Upper lobe of right lung (tissue), 1 donor: ENCODE measurements at places on chromosomes 3 and 15.

- no peak for DNase-seq
- H3K27me3 ChIP-seq = no peaks in the 10 kb centered on the region
- no peaks in the 10 kb centered on the region for H3K36me3 ChIP-seq
- H3K27ac ChIP-seq = no peak overlapping the region
- H3K4me1 ChIP-seq = no peaks in the 10 kb centered on the region
These were observed 148.7 kb upstream of the POU1F1 start for GRCh38 chr3:87425056-87425455.

DNA sequence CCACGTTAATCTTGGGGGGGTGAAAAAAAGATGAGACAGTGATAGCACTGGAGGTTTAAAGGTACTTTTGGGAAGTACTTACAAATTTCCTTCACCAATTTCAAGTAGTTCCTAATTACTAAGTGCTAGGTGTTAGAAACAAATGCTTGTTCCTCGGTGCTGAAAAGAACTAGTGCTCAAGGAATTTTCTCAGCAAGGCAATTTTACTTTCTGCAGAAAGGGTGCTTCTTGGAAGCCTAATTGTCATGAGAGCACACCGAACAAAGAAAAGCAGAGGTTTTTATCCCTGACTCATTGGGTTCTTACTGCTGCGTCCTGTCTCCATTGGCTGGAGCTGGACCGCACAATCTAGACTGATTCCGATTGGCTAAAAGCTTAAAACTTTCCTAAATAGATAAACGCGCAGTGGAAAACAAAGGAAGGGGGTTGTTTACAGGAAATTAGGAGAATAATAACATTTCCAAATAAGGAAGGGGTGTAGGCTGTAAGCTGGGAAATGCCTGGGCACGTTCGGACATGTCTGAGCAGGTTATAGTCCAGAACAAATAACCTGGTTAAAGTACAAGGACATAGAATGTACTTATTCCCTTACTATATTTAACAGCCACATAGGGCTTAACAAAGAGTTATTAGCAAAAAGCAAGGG lies 49.6 kb downstream of the CHD2 start:
- no peak overlapping the region for H3K4me3 ChIP-seq
- no peaks in the 10 kb centered on the region for H3K27me3 ChIP-seq
- DNase-seq = no peak
- peaks cover 100% of the 10 kb centered on the region for H3K36me3 ChIP-seq
- no peak overlapping the region for H3K27ac ChIP-seq

- H3K4me3 ChIP-seq = no peak overlapping the region
- H3K36me3 ChIP-seq = no peaks in the 10 kb centered on the region
- no peaks in the 10 kb centered on the region for H3K27me3 ChIP-seq
- no peak for DNase-seq
- no peak overlapping the region for H3K27ac ChIP-seq
These were observed 105.2 kb downstream of the XXYLT1 start for GRCh38 chr3:195165790-195166189.

DNA sequence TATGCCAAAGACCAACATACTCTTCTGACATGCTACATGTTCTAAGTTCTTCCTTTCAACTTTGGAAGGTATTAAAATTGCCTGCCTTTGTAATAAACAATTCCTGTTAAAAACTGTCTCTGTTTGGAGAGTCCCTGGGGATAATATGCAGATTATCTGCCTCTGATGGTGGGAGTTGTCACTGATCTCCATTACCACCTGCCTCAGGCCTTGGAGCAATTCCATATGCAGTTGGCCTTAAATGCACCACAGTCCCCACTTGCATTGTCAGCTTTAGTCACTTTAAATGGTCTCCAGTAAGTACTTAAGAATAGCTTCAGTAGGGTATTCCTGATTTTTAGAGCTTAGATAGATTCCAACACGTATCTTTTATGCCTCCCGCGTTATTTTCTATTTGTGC lies 121.1 kb upstream of the GOLIM4 start:
- no peak overlapping the region for H3K4me3 ChIP-seq
- H3K4me1 ChIP-seq = no peaks in the 10 kb centered on the region
- H3K27ac ChIP-seq = no peak overlapping the region

DNA sequence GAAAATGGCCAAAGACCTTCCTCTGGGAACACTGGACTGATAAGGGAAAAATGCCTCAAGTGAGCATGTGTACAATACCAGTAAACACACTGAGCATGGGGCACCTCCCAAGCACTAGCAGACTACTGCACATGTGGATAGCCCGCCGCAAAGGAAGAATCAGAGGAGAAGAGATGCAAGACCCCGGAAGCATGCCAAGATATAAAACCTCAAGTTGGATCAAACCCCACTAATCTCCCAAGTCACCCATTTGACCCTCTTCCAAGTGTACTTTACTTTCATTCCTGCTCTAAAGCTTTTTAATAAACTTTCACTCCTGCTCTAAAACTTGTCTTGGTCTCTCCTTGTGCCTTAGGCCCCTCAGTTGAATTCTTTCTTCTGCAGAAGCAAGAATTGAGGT lies 121.1 kb upstream of the PLAAT1 start:
- no peaks in the 10 kb centered on the region for H3K36me3 ChIP-seq
- no peaks in the 10 kb centered on the region for H3K27me3 ChIP-seq
- H3K27ac ChIP-seq = no peak overlapping the region
- DNase-seq = no peak
- no peak overlapping the region for H3K4me3 ChIP-seq

GRCh38 chr3:138376663-138377062 lies 28.3 kb downstream of the MRAS start:
- H3K4me3 ChIP-seq = no peak overlapping the region
- no peaks in the 10 kb centered on the region for H3K36me3 ChIP-seq
- peaks cover 6% of the 10 kb centered on the region for H3K4me1 ChIP-seq
- no peak for DNase-seq
